ENCODE measurements at places on chromosomes 2 and 18.
A peak's percentile ranks its signal among the peaks of the same experiment; 100 is the strongest.

DNA sequence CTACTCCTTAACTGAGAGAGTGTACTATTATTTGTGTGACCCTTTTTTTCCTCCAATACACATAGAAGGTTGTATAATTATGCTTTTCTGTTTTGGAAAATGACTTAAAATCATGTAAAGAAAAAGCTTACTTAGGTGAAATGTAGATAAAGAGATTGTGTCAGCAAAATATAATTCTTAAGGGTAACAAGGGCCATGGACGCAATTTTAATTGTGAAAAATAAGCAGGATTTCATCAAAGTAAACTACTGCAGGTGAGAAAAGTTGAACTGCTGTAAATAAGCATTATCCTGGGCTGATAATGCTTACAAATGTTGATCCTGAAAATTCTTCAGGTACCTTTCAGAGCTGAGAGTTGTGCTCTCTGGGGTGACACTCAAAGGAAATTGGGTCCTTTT is 141.5 kb downstream of the RPIA start:
- DNase-seq = no peak

DNA sequence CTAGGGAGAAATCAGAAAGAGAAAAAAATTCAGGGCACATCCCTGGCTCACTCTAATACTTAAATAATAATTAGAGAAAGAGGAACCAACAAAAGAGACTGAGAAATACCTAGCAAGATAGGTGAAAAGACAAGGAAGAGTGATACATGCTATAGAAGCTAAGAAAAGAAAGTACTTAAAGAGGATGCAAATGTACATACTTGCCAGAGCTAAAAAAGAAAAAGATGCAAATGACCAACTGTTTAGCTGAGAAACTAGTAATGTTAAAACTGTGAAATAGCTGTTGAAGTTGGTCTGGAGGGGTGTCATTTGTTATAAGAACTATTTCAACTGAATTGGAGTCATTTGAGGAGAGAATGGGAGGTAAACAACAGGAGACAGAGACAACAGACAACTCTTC is 412.2 kb downstream of the SPAG16 start:
- no peak for DNase-seq

- DNase-seq = peak; percentile 62
These were observed 48.0 kb downstream of the TEX44 start for GRCh38 chr2:231640641-231641111.

GRCh38 chr2:105187531-105187930 is 54.0 kb upstream of the GPR45 start:
- DNase-seq = no peak

- DNase-seq = peak; percentile 43
These were observed 1.3 kb downstream of the YWHAQ start for GRCh38 chr2:9629222-9630116.

DNA sequence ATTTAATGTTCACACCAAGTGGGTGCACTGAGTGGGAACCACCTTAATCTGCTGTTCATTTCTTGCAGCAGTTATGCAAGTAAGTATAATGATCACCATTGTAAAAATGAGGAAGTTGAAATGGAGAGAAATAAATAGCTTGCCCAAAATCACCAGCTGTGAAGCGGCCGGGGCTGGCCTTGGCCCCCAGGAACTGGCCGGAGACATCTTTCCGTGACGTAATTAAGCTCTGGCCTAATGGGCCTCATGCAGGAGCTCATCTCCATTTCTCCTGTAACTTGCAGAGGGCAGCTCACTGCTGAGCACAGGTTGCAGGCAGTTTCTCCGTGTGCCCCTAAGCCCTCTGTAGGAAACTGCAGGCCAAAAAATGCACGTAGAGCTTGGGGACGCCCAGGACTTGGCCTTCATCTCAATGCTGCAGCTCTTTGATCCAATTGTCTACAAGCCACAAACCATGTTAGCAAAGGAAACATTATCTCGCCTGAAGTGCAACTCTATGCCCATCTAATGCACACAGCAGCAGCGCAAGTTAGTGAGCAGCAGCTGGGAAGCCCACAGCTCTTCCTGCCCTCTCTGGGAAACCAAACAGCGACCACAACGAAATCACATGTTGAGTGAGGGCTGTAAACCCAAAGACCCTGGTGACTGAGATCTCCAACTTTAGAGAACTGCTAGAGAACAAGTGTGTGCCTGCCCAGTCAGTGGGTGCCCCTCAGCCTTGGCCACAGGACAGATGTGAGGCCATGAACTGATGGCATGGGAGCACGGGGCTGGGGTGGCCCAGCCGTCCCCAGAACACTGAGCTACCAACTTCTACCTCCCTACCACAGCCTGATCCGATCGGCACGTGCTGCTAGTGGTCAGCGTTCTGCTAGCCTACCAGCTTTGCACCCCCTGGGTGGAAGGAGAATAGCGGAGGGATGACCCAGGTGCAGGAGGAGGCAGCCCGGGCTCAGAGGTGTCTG is 28.8 kb downstream of the APCDD1 start:
- no peak for DNase-seq

DNA sequence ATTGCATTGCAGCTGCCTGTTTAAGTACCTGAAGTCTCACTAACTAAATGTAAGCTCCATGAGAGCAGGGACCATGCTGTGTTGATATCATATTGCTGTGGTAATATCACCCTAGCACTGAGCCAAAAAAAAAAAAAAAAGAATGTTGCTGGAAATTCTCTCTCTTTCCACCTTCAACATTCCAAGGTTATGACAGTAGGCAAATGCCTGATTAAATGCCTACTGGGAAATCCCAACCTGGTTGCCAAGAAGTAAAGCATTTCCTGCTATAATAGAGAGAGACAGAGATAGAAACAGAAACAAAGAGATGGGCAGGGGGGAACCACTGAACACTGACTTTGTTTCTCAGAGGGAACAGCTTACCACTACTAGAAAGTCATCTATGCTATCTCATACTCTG is 1604.2 kb downstream of the LRP1B start:
- peak; percentile 0 for DNase-seq

GRCh38 chr2:229235131-229235914 is 35.8 kb downstream of the PID1 start:
- DNase-seq = no peak

DNA sequence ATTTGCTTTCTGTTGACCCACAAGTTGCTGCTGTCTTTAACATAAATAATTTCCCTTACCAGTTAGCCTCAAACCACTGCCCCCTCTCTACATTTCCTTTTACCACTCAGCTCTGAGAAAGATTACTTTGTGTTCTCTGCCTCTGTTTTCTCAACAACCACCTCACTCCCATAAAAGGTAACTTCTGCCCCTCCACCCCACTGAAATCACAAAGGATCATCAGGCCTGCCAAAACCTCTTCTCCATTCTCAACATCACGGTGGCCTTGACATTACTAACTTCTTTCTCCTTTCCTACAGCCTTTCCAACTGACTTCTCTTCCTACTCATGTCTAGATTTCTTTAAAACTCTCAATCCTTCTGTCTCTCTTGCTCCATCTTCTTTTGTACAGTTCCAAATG is 10.1 kb downstream of the ACADL start:
- DNase-seq = no peak

GRCh38 chr2:201852462-201852861 is 46.1 kb downstream of the CDK15 start:
- peak; percentile 27 for DNase-seq

DNA sequence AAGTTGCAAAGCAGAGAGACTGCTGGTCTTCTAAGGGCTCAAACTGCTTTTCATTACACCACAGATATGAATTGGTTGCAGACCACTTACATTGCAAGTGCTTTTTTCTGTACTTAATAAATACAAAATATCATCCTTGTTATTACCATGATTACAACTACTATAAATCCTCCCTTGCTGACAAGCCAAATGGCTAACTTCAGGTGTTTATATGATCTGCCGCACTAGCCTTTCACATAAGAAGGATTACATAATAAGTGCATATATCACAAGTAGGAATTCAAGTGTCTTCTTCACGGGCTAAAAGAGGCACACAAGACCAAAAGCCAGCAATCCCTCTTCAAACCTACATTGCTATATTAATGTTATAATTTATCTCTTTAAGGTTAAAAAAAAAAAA is 373.0 kb downstream of the ZEB2 start:
- DNase-seq = no peak

- DNase-seq = no peak
These were observed at the start of gene CDKL4 for GRCh38 chr2:39243469-39244123. Gene CDKL4 (minus strand): TSS chr2:39243970.

GRCh38 chr2:42450136-42450535 is 43.6 kb downstream of the KCNG3 start:
- DNase-seq = no peak

Measured in DMS53 (cell line).